Activated CD4-positive, alpha-beta T cell treated with anti-CD3 and anti-CD28 coated beads, Interleukin-2, amount 50 U/mL, for 1 hour (primary cell): ENCODE measurements at places on chromosomes 5 and 9.

- DNase-seq: peak; percentile 32
Observed at GRCh38 chr5:140402258-140403074, 833 bp downstream of the ANKHD1 start.

- no peak for DNase-seq
Observed at GRCh38 chr9:8679371-8679822, 879.8 kb upstream of the DMAC1 start.

- DNase-seq: no peak
Observed at GRCh38 chr9:105832096-105832710, 137.9 kb downstream of the TMEM38B start.

DNA sequence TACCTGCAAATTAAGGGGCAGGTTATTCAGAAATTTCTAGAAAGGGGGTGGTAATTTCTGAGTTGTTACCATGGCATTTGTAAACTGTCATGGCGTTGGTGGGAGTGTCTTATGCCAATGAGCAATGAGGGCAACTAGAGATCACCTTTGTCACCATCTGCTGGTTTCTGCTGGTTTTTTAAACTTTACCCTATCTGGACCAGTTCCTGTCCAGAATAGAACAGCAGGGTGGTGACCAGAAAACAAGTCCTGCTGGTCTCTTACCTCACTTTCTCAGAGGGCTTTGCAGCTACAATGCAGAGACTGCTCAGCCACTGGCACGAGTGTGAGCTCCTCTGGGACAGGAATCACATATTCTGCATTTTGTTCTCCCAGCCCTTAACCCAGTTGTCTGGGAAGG, 51.4 kb downstream of the FAM114A2 start:
- DNase-seq: no peak

DNA sequence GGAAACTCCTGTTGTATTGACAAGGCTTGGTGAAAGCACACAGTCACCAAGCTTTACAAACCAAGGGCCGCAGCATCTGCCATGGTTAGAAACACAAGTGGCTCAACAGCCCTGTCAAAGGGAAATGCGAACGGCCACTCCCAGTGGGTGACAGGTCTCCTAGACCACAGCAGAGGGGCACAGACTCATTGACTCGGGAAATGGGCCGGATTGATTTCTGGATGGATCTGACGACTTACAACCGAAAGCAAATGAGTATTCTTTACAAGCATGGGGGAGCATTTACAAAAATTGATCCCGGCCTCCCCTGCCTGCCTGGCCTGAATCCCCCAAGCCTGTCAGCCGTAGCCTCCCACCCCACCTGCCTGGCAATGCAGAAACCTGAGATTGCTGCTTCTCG, 48.2 kb downstream of the ADAMTS2 start:
- no peak for DNase-seq

- DNase-seq: no peak
Observed at GRCh38 chr5:75729321-75729720, 12.1 kb upstream of the POC5 start.

DNA sequence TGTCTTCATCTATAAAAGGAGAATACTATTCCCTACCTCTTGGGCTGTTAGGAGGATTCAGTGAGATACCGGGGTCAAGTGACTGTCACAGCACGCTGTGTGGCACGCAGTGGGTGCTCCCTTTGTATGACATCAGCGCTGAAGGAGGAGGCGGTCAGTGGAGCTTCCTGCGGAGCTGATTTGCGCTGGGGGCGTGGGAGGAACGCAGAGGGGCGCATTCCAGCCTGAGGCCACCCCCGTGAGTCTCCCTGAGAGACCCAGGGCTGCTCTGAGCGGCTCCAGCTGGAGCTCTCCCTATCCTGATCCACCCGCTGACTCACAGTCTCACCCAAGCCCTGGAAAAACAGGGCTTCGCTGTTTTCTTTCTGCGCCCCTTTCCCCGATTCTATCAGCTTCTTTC, 24.3 kb upstream of the NEURL1B start:
- no peak for DNase-seq

DNA sequence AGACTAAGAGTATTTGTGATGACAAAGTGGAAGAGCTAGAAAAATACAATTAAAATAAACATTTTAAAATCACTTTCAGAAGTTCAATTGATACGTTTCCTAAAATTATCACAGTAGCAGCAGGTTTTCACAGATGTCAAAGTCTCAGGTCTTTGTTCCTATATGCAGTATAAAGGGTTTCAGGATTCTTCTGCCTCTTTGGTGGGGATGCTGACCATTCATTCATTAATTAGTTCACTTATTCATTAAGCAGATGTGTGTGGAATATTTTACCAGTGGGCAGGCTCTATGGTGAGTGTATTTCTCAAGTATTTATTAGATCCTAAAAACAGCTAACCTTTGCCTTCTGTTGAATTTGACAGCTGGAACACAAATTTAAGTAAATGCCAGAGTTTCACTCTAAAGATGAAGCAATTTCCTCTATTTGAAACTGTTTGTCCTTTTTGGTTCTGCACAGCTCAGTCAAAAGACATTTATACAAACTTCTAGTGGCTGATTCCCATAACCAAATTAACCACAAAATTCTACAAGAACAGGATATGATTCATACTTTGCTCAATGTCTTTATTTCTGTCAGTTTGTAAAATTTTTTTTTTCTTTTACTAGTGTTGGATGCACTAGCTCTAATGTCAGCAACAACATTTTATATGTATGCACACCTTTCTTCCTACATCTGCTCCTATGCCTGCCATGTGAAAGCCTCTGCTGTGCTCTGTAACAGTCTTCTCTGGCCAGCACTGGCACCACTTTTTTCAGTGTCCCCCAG, 75.9 kb upstream of the PRR16 start:
- no peak for DNase-seq

GRCh38 chr5:113447498-113448050, 12.8 kb upstream of the TSSK1B start:
- DNase-seq: no peak

DNA sequence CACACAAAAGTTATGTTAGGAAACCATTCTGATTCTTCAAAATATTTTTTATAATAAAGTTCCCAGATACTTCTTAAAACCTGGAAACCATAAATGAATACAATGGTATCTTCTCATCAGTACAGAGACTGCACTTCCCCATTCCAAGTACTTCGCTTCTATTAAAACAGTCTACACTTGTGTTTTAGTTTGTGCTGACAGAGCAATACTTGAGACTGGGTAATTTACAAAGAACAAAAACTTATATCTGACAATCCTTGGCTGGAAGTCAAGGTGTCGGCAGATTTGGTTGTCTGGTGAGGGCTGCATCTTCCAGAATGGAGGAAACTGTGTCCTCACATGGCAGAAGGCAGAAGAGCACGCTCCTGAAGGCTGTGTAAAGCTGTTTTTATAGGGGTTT, 70.1 kb downstream of the RFX3 start:
- DNase-seq: no peak

GRCh38 chr5:15009420-15009819, 137.8 kb upstream of the ANKH start:
- DNase-seq: no peak

GRCh38 chr9:29069376-29069775, 1496.1 kb upstream of the C9orf72 start:
- DNase-seq: no peak

DNA sequence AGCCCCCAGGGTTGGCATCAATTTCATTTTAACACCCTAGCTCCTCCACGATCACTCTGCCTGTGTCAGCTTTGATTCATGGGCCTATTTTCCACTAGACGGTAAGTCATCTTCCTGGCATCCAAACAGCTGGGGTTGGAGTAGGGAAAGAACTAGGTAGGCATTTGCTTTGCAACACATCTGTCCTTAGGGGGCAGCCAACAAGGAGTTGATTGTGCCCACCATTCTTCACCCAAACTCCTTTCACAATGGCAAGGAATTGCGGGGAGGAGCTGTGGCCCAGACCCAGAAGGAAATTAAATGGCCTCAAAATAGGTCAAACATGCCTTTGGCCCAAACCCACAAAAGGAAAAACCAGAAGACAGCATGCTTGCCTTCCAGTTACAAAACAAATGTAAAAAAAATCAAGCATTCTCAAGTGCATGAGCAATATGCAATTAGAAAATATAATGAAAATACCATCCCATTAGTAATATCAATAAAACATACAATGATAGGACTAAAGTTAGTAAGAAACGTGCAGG, 71.8 kb downstream of the NRG2 start:
- DNase-seq: no peak

- DNase-seq: no peak
Observed at GRCh38 chr5:143019614-143020515, 249.7 kb downstream of the ARHGAP26 start.

GRCh38 chr5:17121776-17122175, 95.7 kb upstream of the BASP1 start:
- DNase-seq: no peak

- DNase-seq: no peak
Observed at GRCh38 chr9:4510546-4511322, 20.5 kb downstream of the SLC1A1 start.

DNA sequence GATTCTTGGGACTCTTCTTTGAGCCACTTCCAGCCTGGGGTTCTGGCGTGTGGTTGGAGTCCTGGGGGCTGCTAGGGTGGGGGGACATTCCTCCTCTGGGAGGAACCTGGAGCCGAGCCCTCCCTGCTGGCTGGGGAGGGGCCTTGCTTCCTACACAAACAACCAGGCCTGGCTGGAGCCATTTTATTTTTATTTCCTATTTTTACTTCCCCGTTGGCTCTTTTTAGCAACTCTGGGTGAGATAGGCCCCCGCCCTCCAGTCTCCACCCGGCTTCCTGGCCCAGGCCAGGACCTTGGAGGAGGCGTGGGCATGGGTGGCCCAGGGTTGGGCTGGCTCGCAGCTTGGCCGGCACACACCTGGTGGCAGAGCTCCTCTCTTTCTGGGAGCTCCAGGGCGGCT, 15.1 kb downstream of the RXRA start:
- no peak for DNase-seq

DNA sequence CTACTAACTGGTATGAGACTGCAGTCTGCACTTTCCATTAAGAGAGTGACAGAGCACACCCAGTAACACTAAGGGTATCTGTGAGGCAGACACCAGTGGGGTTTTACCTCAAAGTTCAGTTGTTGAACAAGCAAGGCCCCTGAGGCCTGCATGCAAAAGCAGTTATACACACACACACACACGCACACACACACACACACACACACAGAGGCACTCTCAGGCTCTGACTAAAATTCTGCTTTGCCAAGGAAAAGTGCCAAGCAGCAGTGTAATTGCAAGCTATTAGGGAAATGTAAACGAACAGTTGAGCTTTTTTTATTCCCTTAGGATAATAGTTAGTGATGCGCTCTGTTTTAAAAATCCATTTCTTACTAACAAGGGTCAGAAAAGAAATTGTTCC, 377.1 kb downstream of the SPOCK1 start:
- DNase-seq: no peak

- DNase-seq: no peak
Observed at GRCh38 chr5:96641368-96642280, 20.6 kb upstream of the CAST start.

GRCh38 chr5:96180684-96181435, 219.2 kb upstream of the ELL2 start:
- no peak for DNase-seq

GRCh38 chr5:140341591-140341990, 4.8 kb downstream of the HBEGF start:
- no peak for DNase-seq

DNA sequence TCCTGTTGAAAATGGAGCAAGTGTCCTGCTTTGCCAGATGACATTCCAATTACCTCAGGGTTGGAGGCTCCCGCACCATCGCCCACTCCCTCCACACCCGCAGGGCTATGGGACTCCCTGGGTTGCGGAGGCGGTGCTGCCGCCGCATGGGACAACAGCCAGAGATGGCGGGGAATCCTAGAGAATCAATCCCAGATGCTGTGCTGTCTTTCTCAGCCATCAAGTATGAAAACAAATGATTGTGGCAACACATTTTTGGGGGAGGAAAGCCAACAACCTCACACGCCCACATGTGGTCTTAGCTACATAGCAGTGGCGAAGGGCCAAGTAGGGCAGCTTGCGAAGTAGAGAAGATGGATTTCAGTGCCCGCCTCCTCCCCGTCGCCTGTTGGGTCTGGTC, 46.7 kb downstream of the IL31RA start:
- DNase-seq: no peak

DNA sequence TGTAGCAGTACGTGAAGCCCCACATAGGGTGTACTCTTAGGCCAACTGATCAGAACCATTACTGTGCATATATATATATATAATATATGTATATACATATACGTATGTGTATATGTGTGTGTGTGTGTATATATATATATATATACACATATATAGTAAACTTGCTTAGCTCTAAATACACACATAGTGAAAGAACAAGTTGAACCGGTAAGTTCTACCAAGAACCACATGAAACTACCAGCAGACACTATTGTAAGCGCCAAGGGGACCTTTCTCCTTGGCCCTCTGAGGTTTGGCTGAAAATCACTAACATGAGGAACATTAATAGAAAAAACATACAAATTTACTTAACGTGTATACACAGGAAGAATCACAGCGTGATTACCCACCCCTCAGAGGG, 1.8 kb upstream of the TARS1 start:
- DNase-seq: no peak

- DNase-seq: no peak
Observed at GRCh38 chr9:35108461-35108860, 5.5 kb upstream of the STOML2 start.

- no peak for DNase-seq
Observed at GRCh38 chr5:137570070-137570469, 70.9 kb upstream of the SPOCK1 start.

DNA sequence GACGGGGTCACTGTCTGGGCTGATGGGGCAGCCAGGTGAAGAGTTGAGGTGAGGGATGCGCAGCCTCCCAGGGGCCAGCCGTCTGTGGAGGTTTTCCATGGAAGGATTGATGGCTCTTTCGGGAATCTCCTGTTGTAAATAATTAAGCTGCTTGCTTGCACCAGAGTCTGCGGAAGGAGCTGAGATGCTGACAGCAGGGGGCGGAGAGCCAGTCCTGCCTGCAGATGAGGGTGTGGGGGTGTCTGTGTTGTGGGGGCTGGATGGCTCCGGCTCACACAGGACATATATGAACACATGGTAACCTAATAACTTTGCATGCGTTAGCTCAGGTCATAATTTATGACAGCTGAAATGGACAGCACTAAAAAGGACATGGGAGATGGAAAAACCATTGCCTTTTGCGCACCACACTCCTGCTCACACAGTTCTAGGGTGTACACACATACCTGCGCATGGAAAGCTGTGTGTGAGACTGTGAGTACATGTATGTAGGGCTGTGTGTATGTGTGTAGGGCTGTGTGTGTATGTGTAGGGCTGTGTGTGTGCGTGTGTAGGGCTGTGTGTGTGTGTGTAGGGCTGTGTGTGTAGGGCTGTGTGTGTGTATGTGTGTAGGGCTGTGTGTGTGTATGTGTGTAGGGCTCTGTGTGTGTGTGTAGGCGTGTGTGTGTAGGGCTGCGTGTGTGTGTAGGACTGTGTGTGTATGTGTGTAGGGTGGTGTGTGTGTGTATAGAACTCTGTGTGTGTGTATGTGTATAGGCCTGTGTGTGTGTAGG, 36.8 kb upstream of the SEMA4D start:
- no peak for DNase-seq

DNA sequence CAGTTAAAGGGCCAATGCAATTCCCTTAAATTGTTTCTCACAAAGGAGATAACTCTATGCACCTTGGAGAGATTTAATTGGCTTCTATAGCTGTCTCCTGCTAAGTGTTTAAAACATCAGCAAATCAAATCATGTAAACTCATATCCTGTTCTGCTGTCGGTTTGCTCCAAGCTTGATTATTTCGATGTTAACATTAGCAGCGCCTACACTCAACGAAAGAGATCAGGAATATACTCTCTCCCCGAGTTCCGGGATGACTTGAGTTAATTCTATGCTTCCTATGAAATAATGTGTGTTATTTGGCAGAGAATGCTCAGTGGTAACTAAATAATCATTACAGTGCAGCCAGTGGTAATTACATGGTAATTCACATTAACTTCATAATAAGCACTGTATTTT, 338.6 kb downstream of the EBF1 start:
- no peak for DNase-seq

GRCh38 chr9:73348471-73348870, 196.8 kb downstream of the ANXA1 start:
- no peak for DNase-seq
